Activated CD4-positive, alpha-beta memory T cell treated with anti-CD3 and anti-CD28 coated beads, Interleukin-2, amount 10 ng/mL, durations not matched to agents 7 days and 5 days (primary cell): ENCODE measurements at places on chromosomes 6 and 20.

GRCh38 chr20:44494681-44495080, 19.0 kb downstream of the TTPAL start:
- DNase-seq = no peak

- DNase-seq = no peak
Observed at GRCh38 chr20:20491110-20491783, 123.3 kb downstream of the INSM1 start.

DNA sequence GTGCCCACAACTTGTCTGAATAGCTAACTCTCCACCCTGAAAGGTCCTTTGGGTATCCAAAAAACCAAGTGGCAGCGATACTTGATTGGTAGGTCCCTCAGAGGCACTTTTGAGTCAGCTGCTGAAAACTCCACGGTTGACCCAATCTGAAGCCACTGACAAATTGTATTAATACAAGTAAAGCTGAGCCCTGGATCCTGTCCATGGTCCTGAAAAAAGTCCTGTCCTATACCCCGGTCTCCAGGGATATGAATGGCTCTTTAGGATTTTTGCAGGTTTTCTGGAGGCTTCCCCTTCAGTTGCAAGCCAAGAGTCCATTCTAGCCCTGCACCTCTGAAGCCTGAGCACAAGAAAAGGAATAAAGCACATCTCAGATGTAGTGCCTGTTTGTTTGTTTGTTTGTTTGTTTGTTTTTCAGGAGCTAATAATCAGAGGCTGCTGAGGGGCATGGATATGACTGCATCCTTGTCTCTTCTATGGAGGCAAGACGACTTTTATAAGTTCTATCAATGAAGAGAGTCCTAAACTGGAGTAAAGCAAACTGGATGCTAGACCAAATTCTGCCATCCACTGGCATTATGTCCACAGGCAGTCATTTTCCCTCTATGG, 1.7 kb upstream of the SLC12A5 start:
- peak; percentile 44 for DNase-seq

- DNase-seq = no peak
Observed at GRCh38 chr6:107423474-107423990, 35.8 kb downstream of the PDSS2 start.

GRCh38 chr6:79627422-79627821, 3.7 kb upstream of the SH3BGRL2 start:
- DNase-seq = no peak

DNA sequence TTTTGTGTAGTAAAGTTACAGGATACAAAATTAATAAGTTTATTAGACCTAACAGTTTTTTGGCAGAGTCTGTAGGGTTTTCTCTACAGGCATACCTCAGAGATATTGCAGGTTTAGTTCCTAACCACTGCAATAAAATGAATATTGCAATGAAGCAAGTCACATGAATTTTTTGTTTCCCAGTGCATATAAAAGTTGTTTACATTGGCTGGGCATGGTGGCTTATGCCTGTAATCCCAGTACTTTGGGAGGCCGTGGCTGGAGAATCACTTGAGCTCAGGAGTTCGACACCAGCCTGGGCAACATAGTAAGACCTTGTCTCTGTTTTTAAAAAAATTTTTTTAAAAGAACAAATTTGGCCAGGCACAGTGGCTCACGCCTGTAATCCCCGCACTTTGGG, 16.0 kb downstream of the C6orf52 start:
- no peak for DNase-seq

DNA sequence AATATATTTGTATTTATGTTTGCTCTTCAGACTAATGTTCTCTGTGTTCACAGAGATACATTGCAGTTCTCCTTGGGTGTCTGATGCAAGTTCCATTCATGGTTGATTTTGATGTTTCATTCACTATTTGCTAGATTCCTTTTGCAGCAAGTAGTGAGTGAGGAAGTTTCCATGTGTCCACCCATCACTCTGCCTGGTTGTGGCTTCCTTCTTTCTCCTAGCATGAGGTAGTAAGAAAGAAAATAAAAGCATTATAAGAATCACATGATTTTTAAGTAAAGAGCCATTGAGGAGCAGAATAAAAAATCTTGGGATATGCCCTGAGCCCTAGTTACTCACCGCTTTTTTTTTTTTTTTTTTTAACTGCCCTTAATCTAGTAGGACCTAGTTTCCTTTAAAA, 8.7 kb downstream of the SASH1 start:
- DNase-seq = no peak

GRCh38 chr20:6055981-6056569, 2.2 kb upstream of the LRRN4 start:
- DNase-seq = no peak

- no peak for DNase-seq
Observed at GRCh38 chr6:94511502-94512088, 1065.7 kb upstream of the MANEA start.

- DNase-seq = no peak
Observed at GRCh38 chr6:157629220-157629619, 193.8 kb upstream of the SNX9 start.

DNA sequence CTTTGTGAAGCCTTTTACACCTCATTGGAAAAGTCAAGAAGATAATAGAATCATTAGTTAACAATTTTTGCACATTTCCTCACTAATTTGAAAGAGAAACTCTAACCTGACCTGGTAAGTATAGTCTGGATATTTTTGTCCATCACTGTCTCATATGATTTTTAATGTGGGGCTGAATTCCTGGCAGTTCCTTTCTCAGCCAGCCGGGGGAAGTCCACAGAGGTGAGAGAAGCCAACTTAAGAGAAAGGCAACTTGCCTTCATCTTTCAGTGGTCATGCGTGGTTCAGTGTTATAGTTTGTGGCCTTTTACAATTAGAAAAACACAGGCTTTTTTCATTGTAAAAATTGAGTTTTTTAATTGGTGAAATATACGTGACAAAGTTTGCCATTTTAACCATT, 80.6 kb downstream of the CDYL start:
- DNase-seq = no peak

DNA sequence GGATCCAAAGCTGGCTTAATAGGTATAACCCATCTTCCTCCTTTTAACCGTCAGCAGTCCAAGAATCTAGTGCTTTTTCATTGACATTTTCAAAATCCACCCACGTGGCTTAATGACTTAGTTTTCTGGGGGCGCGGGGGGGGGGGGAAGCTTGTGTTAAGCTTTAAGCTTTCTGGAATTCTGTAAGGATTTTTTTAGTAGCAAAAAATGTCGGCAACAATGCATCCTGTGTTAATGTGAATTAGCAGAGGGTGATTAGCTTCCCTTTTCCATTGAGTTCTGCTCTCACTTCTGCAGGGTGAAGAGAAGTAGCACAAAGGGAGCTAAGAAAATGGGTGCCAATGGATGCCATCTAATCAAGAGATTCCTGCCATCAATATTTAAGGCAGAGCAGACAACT, 348.2 kb downstream of the SAMD5 start:
- no peak for DNase-seq

- DNase-seq = no peak
Observed at GRCh38 chr6:18277237-18278006, 13.1 kb upstream of the DEK start.

- DNase-seq = no peak
Observed at GRCh38 chr6:56914798-56915658, 39.9 kb upstream of the BEND6 start.

DNA sequence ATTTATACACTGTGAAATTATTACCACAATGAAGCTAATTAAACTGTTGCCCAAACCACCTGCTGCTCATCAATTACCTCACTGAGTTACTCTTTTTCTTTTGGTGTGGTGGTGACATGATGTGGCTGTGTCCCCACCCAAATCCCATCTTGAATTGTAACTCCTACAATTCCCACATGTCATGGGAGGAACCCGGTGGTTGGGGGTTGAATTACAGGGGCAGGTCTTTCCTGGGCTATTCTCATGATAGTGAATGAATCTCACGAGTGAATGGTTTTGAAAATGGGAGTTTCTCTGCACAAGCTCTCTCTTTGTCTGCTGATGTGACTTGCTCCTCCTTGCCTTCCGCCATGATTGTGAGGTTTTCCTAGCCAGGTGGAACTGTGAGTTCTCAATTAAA, 145.0 kb downstream of the LRRC1 start:
- DNase-seq = no peak

GRCh38 chr6:105832313-105832761, 253.8 kb upstream of the PRDM1 start:
- DNase-seq = no peak

DNA sequence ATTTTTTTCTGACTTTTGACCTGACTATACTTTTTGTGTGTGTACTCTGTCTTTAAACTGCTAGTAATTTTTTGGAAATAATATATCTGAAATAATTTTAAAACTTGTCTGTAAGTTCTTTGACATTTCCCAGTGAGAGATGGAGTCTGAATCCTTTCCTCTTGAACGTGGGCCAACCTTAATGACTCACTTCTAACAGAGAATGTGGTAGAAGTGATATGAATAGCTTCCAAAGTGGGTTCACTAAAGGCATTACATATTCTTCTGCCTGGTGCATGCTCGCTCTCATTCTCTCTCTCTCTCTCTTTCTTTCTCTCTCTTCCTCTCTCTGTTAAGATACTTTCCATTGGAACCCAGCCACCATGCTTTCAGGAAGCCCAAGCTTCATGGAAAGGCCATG, 108.7 kb upstream of the FERMT1 start:
- no peak for DNase-seq

- no peak for DNase-seq
Observed at GRCh38 chr6:44837255-44837654, 449.7 kb downstream of the CDC5L start.

GRCh38 chr6:4732691-4733315, 43.4 kb upstream of the CDYL start:
- DNase-seq = no peak

DNA sequence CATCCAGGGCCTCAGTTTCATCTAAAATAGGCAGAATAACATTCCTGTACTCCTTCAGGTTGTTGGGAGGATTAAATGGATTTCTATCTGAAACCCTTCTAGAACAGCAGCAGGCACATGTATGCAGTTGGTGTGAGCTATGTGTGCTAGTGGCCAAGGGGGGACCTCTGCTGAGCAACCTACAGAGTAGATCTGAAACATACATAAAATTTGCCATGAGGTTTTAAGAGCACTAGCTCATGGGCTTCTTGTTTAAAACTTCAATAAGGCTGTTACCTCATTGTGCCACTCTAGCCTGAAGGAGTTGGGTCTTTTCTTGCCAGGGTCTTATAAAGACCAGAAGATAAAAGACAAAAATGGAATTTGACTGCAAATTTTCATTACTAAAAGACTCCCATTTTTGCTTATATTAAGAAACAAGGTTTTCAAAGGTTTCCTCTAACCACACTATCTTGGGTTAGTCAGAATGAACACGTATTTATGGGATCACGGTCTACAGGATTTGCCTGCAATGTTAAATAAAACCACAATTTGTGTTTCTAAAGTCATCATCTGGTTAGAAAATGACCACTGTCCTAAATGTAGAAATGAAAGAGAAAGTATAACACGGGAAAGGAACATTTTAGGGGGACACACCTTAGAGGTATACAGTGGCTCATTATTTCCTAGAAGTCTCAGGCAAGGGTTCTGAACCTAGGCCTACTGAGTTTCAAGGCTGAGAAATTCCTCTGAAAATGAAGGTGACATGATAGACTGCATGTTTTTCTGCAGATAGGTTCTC, 144.9 kb upstream of the OLIG3 start:
- DNase-seq = no peak
